ENCODE measurements at places on chromosomes 3 and 15. TPM values are rescaled to one million over a fixed set of nuclear protein-coding genes. Genes with fewer than 3 reads are reported as not detected.

Gene C3orf49
- not detected for total RNA-seq

Gene DISP2
- 0.19 TPM for total RNA-seq

Gene NKTR
- total RNA-seq, result 32.1 TPM

Gene ANKRD63
- total RNA-seq, result not detected

Gene ASB14
- total RNA-seq, result not detected

Gene MOBP
- 0.05 TPM for total RNA-seq

Gene LRRC3B
- 0.57 TPM for total RNA-seq

Gene PYGO1
- total RNA-seq, result 0.71 TPM

Gene CCDC54
- not detected for total RNA-seq

Gene TMCO5A
- not detected for total RNA-seq

Gene ITIH1
- 0.52 TPM for total RNA-seq

Gene KLHL40
- 0.14 TPM for total RNA-seq

Gene ALPK3
- 1.1 TPM for total RNA-seq

Gene NR2C2
- total RNA-seq, result 19.0 TPM

Gene RTP3
- not detected for total RNA-seq

Gene FOXL2
- not detected for total RNA-seq

Gene SPATA16
- not detected for total RNA-seq

Gene PML
- 13.0 TPM for total RNA-seq

Gene CCR8
- total RNA-seq, result 1.8 TPM

Gene MUC20
- total RNA-seq, result 1.2 TPM

Gene MAN2A2
- total RNA-seq, result 8.3 TPM
